ENCODE measurements at places on chromosomes 5 and 9. TPM values are rescaled to one million over a fixed set of nuclear protein-coding genes. Genes with fewer than 3 reads are reported as not detected.

Gene ANKRD18B
- not detected for total RNA-seq

Gene PDLIM4
- total RNA-seq = not detected

DNA sequence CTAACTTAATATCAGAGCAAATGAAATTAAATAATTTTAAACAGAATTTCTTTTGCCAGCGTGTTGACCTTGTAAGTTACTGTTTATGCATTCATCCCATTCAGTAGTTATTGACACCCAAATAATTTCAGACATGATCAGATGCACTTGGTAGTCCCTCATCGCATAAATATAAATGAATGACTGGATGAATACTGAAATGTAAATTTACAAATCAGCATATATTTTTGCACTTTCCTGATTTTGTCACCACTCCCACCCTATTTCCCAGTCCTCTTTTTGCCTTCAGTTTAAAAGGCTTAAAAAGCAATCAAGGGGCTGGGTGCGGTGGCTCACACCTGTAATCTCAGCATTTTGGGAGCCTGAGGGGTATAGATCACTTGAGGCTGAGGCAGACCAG lies 17.1 kb upstream of the LIFR start:
- no peak for DNase-seq
- no peaks in the 10 kb centered on the region for H3K4me1 ChIP-seq
- H3K36me3 ChIP-seq = no peaks in the 10 kb centered on the region
- H3K27ac ChIP-seq = no peak overlapping the region

- H3K4me1 ChIP-seq = no peaks in the 10 kb centered on the region
- H3K27ac ChIP-seq = no peak overlapping the region
- H3K36me3 ChIP-seq = no peaks in the 10 kb centered on the region
- no peak for DNase-seq
- H3K4me3 ChIP-seq = no peak overlapping the region
Measured at GRCh38 chr9:108743901-108744371, 111.8 kb downstream of the ACTL7B start.
